ENCODE measurements at places on chromosomes 7 and 10. TPM values are rescaled to one million over a fixed set of nuclear protein-coding genes. Genes with fewer than 3 reads are reported as not detected.

GIMAP2 gene
- total RNA-seq: 1.9 TPM

CALML3 gene
- not detected for total RNA-seq

IDI2 gene
- total RNA-seq: not detected

AVL9 gene
- total RNA-seq: 43.7 TPM

CLDN4 gene
- total RNA-seq: 1.6 TPM

SFRP4 gene
- total RNA-seq: not detected

PAPSS2 gene
- 31.0 TPM for total RNA-seq

FEZF1 gene
- 0.28 TPM for total RNA-seq

CARD11 gene
- total RNA-seq: 3.9 TPM

CTAGE8 gene
- total RNA-seq: 0.80 TPM

All from endothelial cell (in vitro differentiated cells).